ENCODE measurements at places on chromosomes 1 and 21.
A peak's percentile ranks its signal among the peaks of the same experiment; 100 is the strongest.

DNA sequence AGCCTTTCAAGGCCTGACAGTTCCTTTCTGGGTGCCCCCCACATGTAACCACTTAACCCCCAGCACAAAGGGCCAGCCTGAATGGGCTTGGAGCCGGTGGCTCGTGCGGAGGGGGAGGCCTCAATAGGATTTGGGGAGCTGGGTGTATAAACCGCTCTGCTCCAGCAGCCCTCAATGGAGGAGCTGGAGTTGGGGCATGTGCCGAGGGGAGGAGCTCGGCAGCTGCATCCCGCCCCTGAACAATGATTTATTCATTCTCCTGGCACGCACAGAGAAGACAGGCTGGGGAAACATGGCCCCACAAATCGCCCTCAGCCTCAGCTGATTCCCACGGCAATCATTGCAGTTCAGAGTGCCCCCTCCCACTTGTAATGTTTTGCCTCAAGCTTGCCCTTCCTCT, 6.9 kb upstream of the C1orf216 start:
- no peak for DNase-seq

- no peak for DNase-seq
Measured at GRCh38 chr1:19319196-19319595, 7.1 kb downstream of the SLC66A1 start.

DNA sequence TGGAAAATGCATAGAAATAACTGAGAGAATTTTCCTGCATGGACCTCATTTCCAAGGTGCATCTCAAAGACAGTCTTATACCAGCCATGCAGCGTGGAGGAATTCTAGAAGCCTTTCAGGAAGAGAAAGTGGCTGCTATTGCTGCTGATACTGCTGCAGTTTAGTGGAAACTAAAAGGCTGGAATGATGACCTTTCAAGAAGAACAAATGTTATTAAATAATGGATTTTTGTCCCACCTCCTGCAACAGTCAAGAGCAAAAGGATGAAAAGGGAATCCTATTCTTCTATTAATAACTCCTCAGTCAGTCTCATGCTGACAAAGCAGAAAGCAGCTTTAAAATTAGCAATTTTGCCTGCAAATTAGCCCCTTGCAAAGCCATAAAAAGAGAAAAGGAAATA, 68.2 kb upstream of the C1orf87 start:
- no peak for DNase-seq

DNA sequence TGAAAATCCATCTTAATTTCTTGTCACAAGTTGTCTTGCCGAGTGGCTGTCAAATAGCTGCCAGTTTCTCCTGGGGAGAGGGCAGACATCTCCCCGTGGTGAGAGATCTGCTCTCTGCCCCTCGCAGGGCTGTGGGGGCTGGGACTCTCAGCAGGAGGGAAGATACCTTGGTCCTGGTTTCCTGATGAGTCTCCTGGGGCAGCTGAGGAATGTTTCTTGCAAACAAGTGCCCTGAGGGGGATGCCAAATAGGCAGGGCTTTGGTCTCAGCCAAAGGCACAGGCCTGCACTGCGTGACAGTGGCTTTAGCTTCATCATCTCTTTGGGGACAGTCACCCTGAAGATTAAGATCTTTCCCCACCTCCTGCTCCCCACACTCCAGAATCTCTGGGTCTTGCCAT, 40.9 kb downstream of the SYT6 start:
- DNase-seq: no peak

DNA sequence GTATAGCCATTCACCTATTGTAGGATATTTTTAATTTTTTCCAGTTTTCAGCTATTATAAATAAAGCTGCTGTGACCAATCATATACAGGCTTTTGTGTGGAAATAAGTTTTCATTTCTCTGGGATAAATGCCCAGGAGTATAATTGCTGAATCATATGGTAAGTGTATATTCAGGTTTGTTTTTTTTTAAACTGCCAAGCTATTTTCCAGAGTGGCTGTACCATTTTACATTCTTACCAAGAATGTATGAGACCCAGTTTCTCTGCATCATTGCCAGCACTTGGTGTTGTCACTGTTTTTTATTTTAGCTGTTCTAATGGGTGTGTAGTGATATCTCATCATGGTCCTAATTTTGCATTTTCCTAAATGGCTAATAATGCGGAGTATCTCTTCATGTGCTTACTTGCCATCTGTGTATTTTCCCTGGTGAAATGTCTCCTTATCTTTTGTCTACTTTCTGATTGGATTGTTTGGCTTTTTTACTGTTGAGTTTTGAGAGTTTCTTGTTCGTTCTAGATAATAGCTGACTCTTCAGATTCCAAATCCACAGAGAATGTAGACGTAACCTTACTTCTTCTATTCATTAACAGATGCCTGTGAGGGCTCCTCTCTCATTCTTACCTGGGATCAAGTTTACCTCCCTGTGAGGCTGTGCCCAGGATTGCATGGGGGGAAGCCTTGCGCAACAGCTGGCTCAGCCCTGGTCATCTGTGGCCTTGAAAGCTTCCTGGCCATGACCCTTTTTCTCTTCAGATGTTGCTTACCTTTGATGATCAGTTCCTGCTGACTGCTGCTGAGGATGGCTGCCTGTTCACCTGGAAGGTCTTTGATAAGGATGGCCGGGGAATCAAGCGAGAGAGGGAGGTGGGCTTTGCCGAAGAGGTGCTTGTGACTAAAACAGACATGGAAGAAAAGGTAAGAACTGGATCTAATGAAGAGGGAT, 42.6 kb downstream of the CFAP57 start:
- no peak for DNase-seq

GRCh38 chr1:42317308-42317707, 17.7 kb downstream of the FOXJ3 start:
- no peak for DNase-seq

DNA sequence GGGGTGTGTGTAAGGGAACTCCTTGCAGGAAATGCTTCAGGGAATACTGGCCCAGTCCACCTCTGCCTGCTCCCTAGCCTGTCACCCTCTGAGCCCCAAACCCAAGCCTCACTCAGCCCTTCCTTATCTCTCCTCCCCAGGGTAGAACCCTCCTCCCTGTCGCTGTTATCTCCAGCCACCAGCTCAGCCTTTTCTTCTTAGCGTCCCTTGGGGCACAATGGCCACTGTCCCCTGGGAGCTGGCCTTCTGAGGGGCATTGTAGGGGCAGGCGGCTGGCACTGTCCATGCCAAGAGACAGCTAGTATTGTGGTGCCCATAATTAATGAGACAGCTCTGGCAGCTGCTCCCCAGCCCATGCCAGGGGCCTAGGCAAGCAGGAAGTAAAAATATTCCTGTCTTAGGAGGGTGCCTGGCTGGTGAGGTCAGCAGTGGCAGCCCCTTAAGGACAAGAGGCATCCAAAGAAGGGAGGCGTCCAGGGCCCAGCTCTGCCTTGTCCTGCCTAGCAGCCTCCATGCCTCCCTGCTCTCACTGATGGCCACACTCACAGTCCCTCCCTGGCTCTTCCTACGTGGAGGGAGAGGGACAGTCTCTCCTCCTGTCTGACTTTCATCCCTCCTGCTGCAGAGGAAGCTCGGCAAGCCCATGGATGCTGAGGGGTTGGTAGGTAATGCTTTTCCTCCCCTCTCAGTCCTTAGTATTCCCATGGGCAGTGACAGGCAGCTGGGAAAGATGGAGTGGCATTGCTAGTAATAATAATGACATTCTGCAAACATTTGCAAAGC, 37.5 kb downstream of the KCNQ4 start:
- no peak for DNase-seq

GRCh38 chr1:38804062-38804886, 55.3 kb downstream of the RRAGC start:
- no peak for DNase-seq

DNA sequence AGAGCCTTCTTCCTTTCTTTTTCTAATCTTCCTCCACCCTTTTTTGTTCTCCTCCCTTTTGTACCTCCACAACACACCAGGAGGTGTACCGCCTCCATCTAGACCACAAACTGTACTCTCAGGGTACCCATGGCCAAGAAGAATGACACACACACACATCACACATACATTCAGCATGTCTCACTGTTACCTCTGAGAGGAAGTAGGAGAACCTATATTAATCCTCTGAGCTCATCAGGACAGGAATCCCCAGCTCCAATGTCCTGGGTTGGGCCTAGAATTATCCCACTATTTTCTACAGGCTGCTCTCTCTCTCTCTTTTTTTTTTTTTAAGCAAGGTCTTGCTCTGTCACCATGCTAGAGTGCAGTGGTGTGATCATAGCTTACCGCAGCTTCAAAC, 36.7 kb downstream of the ATP2B4 start:
- DNase-seq: no peak

DNA sequence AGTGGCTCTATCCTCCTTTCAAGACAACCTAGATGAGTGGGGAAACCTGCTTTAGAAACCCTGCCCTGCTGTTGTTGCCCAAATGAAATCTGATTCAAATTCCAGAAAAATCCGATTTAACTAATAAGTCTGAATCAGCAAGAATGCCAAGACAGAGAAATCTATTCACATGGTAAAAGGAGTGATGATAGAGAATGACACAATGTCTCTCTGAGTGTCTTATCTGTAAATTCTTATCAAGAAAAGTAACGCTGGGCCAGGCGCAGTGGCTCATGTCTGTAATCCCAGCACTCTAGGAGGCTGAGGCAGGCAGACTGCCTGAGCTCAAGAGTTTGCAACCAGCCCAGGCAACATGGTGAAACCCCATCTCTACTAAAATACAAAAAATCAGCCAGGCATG, 13.7 kb upstream of the GUCA2A start:
- DNase-seq: peak; percentile 48

DNA sequence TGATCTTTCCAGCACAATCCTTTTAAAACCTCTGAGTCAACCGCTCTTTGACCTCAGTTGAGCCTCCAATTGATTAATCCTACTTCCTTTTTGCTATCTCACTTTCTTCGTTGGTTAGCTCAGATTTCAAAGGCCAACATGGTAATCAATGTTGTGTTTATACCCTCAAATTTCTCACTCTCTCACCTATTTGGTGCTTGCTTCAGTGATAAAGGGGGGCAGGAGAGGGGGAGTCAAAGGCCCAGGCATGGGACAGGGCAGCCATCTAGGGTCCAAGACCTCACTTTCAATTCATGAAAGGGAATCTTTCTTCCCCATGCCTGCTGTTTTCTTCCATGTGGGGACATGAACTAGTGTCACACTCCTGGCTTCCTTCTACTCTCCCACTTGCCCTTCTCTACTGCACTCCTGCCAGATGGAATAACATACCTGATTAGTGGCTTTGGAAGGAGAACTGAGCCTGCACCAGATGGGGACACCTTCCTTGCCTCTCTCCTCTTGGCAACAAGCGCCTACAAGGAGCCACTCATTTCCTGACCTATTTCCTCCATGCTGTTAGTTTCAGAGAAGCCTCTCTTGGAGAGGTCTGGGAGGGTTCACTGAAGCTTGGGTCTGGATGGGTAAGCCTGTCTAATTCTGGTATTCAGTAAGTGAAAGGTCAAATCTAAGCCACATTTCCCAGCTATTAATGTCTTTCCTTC, 73.3 kb upstream of the ARHGAP29 start:
- DNase-seq: no peak

DNA sequence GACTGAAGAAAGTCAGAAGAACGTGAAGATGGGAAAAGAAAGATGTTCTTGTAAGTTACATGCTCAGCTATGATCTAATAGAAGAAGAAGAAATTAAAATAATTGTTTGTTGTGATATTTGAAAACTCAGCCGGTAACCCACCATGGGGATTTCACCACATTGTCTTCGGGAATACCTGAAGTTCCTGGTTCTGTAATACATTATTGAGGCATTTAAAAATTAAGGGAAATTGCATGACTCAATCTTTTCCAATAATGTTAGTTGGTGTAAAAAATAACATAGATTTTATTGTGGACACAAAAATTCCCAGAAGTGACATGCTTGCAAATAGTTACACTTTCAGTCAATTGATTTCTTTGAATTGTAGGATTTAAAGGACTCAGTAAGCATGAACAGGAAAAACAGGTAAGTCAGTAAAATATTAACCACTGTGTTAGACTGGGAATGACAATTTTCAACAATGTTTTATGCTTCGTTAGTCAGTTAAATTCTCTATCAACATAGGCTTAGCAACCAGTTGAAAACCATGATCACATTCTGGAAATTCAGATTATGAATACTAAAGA, 745.1 kb downstream of the LTN1 start:
- DNase-seq: no peak

- no peak for DNase-seq
Measured at GRCh38 chr1:78699813-78700212, 50.2 kb downstream of the IFI44 start.

- no peak for DNase-seq
Measured at GRCh38 chr1:179385510-179385909, 19.7 kb downstream of the AXDND1 start.

DNA sequence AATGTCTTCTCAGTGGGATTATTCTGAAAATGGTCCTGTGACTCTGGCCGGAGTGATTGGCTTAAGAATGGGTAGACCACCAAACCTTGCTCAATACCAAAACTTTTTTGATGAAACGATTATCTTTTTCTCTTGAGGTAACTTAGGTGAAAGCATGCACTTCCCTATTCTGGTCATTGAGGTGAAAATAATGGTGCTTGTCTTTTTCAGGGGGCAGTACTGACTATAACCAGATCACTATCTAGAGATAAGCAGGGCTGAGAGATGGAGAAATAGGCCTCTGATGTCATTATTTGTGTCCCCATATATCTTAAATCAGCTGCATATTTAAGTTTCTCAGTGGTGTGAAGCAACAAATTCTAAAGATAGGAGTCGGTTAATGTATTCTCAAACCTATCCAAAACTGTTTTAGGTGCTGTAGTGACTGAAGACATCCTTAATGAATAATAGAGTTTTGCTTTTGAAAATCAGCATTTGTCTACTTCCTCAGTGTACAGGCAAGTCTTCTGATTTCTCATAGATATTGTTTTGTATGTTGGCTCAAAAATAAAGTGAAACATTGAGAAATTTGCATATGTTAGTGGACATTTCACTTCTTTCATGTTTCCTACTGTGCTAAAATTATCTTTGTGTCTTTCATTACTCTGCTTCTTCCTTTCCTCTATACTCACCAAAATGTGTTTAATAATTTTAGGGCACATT, 735.3 kb upstream of the ADGRL4 start:
- no peak for DNase-seq

DNA sequence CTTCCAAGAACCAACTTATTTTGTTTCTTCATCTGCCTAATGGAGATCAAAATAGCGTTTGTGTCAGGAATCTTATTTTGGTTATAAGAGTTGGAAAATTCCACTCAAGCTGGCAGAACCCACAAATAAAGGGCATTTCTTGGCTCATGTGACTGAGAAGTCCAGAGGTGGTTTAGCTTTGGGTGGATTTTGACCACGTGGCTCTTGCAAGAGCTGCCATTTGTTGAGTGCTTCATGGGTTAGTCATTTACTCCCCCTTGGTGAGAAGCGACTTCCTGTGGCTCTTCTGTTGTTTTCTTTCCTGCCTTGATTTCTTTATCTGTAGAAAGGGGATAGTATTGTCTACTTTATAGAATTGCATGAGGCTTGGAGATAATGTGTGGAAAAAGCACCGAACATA, 9.5 kb upstream of the RNF186 start:
- DNase-seq: no peak
